ENCODE measurements at places on chromosomes 11 and 22.

GRCh38 chr22:41524809-41525449 lies 19.3 kb downstream of the POLR3H start:
- DNase-seq, result peak; percentile 50

- DNase-seq, result no peak
These were observed 39.3 kb upstream of the BSX start for GRCh38 chr11:123020968-123021367.

GRCh38 chr22:29344137-29344536 lies 28.6 kb upstream of the RASL10A start:
- DNase-seq, result no peak

GRCh38 chr22:23563111-23563510 lies 17.0 kb downstream of the IGLL1 start:
- no peak for DNase-seq

GRCh38 chr11:72930008-72930407 lies 115.8 kb downstream of the ATG16L2 start:
- DNase-seq, result no peak

GRCh38 chr11:71934213-71934612 lies 5.4 kb downstream of the RNF121 start:
- DNase-seq, result no peak

- DNase-seq, result no peak
These were observed 5.3 kb upstream of the INS start for GRCh38 chr11:2166091-2166851.

DNA sequence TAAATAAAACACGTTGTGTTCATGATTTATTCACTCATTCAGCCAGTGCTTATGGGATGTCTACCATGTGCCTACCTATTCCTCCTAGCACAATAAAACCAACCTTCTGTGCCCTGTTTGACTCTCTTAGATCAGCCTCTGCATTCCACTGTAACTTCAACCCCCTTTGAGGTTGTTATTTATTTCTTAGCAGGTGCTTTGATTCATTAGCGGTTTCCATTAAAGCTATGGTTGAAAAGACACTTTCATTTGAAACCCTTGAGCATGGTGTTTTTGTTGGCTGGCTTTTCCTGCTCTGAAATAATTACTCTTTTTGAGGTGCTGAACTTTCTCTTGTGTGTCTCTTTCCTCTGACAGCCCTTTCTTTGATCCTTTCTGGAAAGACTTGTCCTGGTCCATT lies 570.6 kb upstream of the LARGE1 start:
- no peak for DNase-seq

DNA sequence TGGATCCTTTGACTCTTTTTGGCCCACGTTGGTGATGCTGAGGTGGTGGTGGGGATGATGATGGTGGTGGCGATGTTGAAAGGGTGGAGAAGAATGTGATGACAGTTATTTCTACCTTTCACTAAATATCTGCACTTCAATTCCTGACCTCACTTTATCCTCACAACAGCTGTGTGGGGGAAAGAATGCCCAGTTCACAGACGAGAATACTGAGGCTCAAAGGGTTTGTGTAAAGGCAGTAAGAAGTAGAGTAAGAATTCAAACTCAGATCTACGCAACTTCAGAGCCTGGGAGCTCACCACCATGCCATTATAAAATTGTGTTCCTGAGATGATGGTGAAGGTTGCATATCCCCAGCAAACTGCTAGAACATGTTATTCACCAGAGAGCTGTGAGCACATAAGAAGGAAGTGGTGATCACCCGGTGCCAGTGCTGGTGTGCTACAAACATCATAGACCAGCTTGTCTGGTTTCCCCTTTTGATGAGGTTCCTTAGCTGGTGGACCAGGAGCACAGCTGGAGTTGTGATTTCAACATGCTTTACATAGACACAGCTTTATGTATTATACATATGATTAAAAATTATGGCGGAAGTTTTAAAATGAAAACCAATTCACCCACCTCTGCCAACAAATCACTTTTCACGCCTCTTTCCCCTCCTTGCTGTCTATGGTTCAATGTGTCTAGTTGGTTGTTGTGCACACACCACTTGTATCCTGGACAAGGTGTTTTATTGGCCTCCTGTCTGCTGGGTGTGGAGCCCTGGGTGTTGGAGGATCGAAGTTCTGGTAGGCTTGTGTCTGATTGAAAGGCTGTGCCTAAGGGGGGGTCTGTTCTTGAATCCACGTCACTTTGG lies 6.2 kb downstream of the ST14 start:
- no peak for DNase-seq

DNA sequence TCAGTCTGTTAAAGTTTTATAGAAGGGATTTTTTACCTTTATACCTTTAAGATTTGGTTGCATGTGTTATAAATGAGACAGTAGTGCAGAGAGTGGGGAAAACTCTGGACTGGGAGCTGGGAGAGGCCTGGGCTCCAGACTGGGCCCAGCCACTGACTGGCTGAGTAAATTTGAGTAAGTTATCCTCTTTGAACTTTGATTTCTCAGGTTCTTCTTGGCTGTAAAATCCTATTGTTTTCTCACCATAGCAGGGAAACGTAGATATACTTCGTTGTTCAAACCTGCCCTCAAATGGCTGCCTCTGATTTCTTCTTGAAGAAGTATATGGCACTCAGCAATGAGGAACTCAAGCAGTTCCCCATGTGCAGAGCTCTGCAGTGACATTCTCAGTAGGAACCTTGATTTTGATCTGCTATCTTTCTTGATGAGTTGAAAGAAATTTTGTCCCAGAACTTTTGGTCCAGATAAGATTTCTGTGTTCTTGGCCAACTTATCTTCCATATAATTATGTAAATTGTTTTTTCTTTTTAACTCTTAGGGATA lies 8.8 kb downstream of the BMAL1 start:
- DNase-seq, result no peak

DNA sequence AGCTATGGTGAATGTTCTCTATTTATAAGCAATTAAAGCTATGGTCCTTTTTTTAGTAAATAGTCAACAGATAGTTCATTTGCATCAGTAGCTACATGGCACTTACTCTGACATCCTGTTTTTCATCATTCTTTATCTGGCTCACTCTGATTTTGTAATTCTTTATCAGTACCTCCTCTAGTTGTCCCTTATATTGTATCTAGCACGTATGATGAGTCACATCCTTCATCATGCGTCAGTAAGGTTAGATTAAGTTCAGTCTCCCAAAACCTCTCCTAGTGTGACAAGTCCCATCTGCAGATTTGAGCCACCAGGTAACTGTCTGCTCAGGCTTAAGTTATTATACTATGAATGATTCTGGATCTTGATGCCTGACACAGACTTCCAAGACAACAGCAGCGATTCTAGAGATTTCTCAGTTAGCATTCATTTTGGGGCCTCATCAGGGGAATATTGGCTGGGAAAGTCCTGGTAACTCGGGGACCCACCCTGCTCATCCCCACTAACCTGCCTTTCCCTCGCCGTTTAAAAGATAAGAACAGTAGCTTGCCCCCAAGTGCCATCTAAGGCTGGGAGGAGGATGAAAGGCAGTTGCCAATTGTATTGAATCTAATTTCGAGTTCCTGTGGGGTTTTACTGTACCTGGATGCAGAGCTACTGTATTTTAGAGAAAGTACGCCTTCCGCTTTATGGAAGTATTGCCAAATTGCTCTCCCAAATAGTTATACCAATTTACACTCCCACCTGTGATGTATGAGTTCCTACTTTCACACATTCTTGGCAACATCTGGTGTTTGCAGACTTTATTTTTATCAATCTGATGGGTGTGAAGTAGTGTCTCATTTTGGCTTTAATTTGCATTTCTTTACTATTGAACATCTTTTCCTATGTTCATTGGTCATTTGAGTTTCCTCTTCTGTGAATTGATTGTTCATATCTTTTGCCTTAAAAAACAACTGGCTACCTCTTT lies 55.9 kb downstream of the ZC3H12C start:
- DNase-seq, result no peak

DNA sequence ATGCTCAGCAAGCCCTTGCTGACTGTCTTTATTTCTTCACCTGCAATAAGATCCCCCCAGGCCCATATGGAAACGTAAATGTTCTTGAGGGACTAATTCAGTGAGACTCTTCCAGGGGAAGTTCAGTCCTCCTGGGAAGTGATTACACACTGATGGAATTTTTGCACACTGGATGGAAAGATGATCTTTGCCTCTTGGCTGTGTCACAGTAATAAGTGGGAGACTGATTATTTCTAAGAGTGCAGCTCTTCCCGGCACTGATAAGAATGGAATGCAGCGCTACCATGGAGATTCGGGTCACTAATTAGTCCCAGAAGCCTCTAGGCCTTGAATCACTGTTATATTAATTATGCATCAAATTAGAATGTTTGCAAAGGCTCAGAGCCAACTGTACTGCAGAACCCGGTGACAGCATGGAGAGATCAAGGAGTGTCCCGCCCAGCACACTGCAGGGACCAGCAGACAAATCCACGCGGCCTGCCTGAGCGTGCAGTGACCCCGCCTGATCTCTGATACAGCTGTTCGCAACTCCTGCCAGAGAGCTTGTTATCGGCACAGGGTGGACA lies 178.3 kb downstream of the SNX19 start:
- no peak for DNase-seq

- no peak for DNase-seq
These were observed 33.2 kb downstream of the TOLLIP start for GRCh38 chr11:1276041-1276790.

DNA sequence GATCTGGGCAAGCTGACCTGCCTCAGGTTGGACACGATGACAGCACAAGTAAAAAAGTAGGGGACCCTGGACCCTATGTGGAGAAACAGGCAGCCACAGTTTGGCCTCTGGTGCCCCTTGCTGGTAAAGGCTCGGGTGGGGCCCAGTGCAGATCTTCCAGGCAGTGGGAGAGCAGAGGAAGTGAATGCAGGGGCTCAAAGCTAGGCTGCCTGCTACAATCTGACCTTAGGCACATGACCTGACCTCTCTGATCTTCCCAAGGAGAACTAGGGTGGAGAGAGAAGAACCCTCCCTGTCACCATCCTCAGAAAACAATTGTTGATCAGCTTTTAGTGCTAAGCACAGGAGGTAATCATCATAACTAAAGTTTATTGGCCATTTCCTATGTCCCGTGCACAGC lies 76.5 kb downstream of the PDE2A start:
- no peak for DNase-seq

- no peak for DNase-seq
These were observed 11.7 kb downstream of the MIAT start for GRCh38 chr22:26669060-26669481.

DNA sequence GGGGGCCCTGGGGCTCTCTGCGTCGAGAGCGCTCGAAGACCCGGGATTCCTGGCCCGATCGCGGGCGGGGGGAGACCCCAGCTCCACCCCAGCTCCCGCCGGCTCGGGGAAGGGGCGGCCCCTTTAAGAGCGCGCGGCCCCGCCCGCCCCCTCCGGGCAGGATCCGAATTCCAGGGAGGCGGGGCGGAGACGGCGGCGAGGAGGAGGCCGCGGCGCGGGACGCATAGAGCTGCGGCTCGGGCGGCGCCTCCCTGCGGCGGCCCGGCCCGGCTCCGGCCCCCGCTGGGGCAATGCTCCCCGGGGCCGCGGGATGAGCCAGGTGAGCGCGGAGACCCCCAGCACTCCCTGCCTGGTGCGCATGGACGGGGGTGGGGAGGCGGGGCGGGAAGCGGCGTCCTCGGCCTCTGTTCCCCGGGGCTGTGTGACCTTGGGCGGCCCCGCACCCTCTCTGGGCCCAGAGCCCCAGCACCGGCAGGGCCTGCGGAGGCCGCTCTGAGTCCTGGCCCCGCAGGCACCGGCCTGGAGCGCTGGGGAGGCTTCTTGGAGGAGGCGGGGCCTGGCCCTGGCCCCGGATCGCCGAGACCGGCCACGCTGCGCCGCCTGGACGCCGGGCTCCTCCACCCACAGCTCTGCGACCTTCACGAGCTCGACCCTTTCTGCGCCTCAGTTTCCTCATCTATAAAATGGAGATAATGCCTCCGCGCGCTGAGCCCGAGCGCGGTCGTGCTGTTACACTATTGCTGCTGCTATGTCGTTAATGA lies 565 bp downstream of the GAS2L1 start:
- DNase-seq, result no peak

GRCh38 chr11:121086866-121087265 lies 14.2 kb upstream of the TECTA start:
- DNase-seq, result no peak

All from activated CD4-positive, CD25-positive, alpha-beta regulatory T cell (primary cell).